ENCODE measurements at places on chromosomes 12 and 14.

GRCh38 chr14:105616802-105617192 is 90.4 kb downstream of the TMEM121 start:
- DNase-seq: no peak

GRCh38 chr12:47944685-47945340 is 18.6 kb upstream of the TMEM106C start:
- no peak for DNase-seq

GRCh38 chr14:68749487-68750475 is 43.1 kb downstream of the ZFP36L1 start:
- DNase-seq: no peak

DNA sequence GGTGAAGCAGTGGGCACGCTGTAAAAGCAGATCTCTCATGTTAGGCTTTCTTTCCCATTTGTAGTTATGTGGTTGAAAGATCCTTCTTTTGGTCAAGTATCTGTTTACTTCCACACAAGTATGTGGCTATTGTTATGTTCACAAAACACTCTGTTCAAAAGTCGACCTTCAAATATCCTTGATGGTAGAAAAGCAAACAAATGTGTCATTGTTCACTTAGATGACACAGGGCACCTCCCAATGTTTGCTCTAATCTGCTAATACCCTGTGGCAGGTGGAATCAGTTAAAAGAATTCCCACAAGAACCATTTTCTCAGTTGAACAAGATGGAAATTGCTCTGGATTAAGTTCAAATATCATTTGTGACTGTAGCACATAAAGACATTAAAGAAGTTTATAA is 43.6 kb upstream of the NAA30 start:
- no peak for DNase-seq

DNA sequence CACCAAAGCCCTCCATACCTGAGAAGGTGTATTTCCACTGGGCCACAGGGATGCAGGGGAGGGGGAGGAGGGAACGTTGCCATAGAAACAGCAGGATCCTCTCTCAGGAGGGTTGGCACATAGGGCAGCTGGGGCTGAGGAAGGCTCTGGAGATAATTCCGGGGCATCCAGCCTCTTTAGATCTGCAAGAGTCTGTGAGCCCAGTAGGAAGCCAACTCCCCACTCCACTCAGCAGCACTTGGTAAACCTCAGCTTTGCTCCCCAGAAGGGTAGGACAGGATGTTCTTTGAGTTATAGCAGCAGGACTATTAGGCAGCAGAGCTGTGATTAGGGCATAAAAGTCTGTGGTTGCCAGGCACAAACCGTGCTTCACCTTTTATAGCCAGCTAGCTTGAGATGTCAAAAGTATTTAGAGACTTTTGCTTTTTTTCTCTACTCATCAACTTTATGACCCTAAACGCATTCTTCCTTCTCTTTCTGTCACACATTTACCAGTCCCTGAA is 7.8 kb upstream of the PLEKHG3 start:
- peak; percentile 77 for DNase-seq

DNA sequence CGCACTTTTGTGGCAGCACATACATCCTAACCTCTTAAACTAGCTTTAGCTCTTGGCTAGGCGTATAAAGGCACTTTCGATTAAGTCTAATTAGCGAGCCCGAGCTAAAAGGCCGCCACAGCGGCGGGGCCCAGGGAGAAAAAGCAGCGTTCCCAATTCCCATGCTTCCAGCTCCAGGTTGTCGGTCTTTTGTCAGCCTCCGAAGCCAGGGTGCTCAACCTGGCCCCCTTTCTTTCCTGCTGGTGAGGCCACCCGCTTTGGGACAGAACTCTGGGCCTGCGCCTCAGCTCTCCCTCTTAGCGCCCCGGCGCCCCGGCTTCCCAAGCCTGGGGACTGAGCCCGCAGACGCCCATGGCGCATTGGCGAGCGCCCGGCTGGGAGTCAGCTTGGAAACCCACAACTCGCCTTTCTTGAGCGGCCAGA is 33.3 kb upstream of the TBX5 start:
- DNase-seq: no peak

- no peak for DNase-seq
Measured at GRCh38 chr14:33922125-33922524, 28.7 kb downstream of the EGLN3 start.

DNA sequence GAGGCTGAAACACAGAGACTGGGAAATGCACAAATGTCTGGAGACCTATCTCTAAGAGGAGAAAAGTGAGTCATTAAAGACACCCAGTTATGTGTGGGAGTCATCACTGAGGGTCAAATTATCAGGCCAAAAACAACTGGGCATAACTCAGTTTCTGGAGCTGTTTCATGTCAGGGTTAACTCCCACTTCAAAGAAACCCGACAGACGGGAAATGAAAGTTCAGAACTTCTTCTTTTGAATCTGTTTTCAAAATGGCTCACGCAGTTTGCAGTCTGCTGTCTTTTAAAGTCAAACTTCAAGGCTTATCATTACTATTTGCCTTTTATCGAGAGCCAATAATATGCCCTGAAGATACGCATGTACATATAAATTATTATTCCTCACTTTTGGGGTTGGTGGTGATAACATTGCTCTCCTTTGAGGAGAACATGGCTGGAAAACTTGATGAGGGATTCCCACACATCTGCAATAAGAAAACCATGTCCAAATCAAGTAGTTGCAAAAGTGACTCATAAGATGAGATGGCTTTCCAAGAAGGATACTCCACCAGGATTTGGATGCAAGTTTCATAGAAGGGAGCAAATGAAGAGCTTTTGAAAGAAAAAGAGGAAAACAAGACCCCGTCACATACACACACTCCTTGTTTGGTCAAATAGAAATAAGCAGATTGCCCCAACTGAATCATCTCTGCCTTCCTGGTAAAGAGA is 341.4 kb downstream of the ADAMTS20 start:
- no peak for DNase-seq

Data from epithelial cell of proximal tubule (primary cell).